ENCODE measurements at places on chromosomes 1 and 21.

DNA sequence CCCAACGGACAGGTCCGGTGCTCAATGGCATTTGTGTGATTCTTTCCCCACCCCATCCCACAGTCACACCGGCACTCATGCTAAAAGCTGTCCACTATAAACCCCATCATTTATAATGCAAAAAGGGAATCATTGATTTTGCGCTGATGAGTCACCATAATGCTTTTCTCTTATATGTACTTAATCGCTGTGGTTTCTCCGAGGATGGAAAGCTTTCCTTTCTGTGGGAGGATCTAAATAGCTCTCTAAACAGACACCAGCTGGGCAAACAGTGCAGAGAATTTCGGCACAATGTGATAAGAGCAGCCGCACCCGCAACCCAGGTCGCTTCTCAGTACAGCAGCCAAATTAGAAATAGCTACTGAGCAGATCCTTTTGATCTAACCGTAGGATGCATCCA lies 85.6 kb downstream of the SETD4 start:
- no peak for DNase-seq

- no peak for DNase-seq
Measured at GRCh38 chr21:37370152-37371040, 3.8 kb downstream of the DYRK1A start.

GRCh38 chr1:240619906-240620621 lies 8.1 kb upstream of the GREM2 start:
- no peak for DNase-seq

- DNase-seq: peak; percentile 69
Measured at GRCh38 chr21:34707876-34708325, 39.1 kb downstream of the CLIC6 start.

DNA sequence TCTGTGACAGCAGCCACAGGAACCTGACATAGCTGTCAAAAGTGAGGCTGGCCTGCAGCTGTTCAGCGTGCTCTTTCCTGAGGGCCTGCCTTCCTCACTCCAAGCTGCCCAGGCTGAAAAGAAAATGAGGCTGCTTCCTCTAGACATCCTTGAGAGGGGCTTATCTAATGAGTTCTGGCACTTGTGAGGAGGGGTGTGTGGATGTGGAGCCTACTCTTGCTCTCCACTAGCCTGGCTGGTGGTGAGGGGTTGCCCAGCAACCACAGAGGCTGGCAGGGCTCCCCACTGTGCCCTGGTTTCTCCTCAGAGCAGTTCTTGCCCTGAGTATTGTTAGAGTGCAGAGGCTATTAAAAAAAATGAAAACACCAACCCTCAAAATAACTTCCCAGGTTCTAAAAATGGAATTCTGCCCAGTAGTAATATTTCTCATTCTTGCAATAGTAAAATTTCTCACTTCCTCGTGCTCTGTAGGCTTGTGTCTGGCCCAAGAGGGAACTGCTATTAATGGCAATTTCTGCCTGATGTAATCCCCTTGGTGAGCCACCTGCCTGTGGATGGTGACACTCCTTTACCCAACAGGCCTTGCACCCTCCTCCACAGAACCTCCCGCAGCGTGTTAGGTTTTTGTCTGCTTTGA lies 52.6 kb upstream of the EPS8L3 start:
- no peak for DNase-seq

GRCh38 chr1:217004776-217005436 lies 281.7 kb upstream of the ESRRG start:
- DNase-seq: no peak

GRCh38 chr1:39970274-39970673 lies 15.3 kb downstream of the MFSD2A start:
- no peak for DNase-seq

DNA sequence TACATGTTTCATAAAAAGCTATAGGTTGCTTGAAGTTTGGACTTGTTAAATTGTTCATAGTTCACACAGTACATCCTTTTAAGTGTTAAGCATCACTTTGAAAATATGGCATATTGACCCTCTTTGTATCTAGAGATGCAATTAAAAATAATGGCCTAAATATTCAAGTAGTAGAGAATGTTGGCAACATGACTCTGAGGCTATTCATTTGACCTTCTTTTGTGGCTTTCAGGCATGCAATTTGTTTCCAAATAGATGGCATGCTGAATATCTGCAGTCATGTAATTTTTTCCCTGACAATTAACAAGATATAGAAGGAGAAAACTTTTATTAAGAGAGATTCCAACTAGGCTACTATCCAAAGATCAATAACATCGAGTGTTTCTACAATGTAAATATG lies 230.5 kb upstream of the ZRANB2 start:
- DNase-seq: no peak

DNA sequence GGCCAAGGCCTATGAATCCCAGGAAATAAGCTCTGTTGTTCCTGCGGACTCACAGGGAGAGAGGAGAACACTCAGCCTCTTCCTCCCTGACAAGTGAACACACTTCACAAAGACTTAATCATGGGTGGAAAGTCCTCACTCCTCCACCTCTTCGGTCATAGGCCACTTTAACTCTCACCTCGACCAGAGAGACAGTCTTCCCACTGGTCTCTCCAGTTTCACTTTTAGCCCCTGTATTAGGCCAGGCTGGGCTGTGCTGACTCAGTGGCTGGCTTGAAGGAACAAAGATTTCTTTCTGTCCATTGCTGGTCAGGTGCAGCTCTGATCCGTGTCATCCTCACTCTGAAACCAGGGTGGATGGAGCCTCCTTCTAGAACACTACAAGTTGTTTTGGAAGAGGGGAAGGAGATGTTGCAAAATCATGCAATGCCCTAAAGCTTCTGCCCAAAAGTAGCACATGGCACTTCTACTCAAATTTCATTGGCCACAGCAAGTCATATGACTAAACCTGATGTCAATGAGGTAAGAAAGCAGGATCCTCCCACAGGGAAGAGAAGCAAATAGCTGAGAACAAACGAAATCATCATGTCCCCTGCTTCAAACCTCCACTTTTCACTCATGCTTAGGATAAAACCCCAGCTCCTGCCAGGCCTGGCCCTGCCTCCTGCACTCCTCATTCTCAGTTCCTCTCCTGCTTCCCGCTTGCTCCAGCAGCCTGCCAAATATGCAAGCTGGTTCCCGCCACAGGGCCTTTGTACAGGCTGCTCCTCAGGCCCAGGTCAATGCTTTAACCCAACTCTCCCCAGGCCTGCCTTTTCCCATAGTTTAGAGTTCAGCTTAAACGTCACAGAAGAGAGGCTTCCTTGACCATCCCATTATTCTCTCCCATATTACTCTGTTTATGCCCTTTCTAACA lies 150.5 kb upstream of the RUNX3 start:
- DNase-seq: no peak

DNA sequence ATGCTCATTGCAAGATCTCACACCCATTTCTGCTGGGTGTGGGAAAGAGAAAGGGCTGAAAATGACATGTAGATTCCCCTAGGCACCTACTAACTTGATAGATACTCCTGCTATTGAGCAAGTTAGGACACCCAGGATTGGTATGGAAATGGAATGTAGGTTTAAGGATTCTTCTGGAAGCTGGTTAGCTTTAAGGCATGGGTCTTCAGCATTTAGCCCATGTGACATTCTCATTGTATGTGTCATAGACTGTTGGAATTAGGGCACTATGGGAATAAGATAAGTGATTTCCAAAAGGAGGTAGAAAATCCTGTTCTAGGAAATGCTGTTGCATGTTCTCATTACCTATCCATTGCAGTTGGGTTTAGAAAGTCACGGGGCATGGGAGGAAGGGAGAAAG lies 76.2 kb downstream of the DISC1 start:
- no peak for DNase-seq

DNA sequence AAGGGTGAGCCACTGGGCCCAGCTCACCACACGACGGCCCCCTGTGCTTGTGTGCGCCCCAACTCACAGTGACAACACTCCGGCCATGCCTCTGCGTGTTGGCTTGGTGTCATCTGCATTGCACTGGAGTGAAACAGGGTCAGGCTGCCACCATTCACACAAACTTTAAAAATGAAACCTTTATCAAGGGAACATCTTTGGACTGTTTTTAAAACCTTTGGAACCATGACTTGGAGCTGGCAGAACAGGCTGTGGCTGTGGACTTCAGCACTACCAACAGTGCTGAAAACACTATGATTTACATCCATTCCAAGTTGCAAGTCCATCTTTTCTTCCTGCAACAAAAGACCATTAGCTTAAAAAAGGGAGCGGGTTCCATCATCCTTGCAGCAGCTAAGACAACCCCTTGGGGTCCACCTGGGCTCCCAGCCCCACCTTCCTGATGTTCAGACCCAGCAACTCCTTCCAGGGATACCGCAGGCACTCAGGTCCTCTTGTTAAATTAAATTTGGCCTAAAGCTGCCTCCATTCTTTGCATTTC lies 25.6 kb downstream of the POFUT2 start:
- no peak for DNase-seq

GRCh38 chr1:243346016-243346415 lies 90.2 kb downstream of the SDCCAG8 start:
- DNase-seq: no peak

DNA sequence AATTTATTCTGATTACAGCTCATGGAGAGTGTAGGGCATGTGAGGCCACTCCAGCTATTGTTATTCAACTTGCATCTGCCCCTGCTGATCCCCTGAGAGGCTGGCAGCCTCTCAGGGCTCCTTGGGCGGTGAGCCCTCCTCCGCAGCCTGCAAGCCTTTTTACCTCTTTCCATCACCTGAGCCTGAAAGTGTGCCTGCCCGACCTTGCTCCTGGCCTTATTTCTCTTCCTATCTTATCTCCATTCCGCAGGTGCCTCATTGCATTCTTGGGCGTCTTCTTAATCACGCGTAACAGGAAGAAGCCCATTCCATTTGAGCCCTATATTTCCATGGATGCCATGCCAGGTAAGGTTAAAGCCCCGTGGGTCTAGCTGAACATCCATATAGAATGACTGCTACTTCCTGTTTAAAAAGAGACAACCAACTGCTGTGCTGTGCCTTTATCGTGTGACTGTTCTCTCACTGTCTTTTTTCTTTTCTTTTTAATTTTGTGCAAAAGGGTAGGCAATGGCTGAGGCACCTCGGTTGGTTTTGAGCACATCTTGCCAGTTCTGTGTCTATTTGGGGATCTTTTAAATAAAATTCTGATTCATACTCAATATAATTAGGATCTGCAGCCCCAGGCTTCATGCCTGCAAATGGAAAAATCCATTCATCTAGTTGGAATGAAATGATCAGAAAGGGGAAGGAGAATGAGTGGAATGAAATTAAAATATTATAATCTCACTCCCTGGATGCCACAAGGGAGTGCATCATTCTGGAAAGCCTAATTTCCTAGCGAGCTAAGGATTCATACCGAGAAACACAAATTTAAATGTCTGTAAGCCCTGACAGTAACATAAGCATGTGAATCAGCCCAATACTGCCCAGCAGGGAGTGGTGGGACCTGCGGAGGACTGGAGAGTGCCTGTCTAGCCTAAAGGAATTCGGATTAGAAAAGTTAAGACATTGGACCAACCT lies 38.6 kb upstream of the RCAN3 start:
- DNase-seq: no peak

- peak; percentile 85 for DNase-seq
Measured at GRCh38 chr1:65067491-65068201, 80.4 kb upstream of the AK4 start.

- DNase-seq: no peak
Measured at GRCh38 chr1:227167276-227168101, 150.8 kb downstream of the CDC42BPA start.

GRCh38 chr1:8423692-8424538 lies 106.0 kb downstream of the SLC45A1 start:
- DNase-seq: peak; percentile 89

DNA sequence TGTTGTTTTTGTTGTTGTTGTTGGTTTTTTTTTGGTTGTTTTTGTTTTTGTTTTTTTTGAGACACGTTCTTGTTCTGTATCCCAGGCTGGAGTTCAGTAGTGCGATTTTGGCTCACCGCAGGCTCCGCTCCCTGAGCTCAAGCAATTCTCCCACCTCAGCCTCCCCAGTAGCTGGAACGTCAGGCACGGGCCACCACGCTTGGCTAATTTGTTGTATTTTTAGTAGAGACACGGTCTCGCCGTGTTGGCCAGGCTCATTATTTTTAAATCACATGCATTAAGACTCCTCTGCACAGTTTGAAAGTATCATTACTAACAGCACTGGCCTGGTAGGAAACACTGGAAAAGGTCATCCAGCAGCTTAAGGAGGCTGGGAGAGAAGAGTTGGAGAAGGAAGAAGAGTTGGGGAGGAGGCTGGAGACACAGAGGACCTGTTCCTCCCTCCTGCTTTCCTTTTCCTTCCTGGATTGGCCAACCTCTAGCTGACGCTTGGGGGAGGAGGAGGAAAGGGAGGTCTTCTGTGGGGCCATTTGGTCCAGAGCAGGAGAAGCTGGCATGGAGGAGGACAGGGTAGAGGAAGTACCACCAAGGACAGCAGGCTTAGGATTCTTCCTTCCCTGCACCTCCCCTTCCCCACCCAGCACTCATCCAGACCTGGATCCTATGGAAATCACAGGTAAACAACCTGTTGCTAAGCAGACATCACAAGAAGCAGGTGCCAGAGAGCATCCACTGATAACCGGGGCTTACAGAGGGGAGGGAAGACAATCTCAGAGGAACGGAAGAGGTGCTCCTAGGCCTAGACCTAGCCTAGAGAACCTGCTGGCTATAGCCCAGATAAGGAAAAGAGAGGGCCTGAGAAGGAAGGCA lies 71.9 kb upstream of the GOLT1A start:
- DNase-seq: no peak

- DNase-seq: no peak
Measured at GRCh38 chr1:159996653-159997052, 35.1 kb downstream of the PIGM start.

DNA sequence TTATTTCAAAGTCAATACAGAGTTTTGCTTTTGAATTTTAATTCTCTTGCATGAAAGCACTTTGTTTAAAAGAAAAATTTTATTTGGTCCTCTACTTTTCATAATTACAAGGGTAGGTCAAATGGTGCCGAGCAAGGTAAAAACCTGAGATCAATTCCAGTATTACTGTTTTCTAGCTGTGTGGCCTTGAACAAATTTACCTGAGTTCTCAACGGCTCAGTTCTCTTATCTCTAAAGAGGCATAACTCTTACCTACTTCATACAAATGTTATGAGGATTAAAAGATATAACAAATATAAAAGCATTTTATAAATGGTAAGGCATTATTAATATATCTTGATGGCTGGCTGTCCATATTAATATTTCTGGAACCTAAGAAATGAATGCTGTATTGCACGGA lies 42.5 kb downstream of the USP24 start:
- no peak for DNase-seq

DNA sequence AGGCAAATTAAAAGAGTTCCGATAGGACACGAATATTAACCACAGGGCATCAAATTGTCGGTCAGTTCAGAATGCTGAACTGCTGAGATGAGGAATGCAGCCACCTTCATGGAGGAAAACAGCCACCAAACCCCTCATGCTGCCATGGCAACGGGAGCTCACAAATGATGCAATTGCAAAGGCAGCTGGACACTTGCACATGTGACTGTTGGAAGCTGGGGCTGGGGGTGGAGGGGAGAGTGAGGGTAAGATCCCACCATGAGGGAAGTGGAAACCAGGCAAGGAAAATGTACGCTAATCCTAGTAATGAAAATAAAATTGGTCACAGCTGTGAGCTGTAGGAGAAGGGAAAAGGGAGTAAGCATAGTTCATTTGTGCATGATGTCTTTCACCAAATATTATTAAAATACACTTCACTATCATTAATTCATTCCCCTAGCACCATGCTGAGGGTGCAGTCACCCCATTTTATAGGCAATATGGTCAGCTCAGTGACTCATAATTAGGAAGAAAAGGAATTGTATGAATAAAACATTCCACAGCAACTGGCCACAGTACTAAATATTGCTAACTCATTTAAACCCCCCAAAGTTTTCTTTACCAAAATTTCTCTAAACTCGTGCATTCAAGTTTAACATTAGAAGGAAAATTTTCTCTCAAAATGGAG lies 15.3 kb downstream of the BECN2 start:
- DNase-seq: no peak

Measured in activated CD8-positive, alpha-beta memory T cell treated with anti-CD3 and anti-CD28 coated beads for 24 hours (primary cell).